Right lobe of liver (tissue), 6 donors: ENCODE measurements at places on chromosomes 16 and 17. TPM values are rescaled to one million over a fixed set of nuclear protein-coding genes. Genes with fewer than 3 reads are reported as not detected.

The USP6 gene
- total RNA-seq: not detected

DNA sequence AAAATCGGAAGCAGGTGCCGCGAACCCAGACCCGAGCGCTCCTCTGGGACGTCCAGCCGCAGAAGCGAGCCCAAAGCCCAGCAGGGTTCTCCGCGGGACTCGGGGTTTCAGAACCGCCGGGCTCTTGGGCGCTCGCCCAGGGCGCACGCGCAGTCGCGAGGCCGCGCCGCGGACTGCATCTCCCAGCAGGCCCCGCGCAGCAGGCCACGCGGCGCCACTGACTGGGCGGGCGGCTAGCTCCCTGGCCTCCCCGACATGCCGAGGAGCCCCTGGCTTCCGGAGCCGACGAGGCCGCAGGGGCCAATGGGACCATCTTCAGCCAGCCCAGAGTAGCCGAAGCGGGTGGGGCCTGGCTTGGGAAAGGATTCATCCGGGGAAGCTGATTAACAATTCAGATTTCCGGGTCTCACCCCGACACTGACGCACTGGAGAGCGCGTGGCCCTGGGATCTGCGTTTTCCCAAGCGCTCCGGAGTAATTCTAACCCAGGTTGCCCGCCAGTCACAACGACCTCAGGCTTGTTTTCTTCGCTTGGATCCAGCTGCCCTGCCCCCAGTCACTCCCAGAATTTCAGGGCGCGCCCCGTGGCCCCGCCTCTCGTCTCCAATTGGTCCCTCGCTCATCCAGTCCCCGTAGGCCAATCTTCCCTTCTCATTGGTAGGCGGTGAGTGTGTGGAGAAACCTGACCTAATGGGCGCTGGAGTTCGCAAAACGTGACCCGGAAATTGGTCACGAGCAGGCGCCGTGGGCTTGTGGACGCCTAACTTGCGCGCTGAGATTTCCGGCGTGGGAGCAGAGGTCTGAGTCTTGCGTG lies at the start of gene ZNF263:
Gene ZNF263 (plus strand): TSS at position 762 of the 813 bp plus-strand sequence. CDS start 328 bp downstream, outside the sequence.
- DNase-seq: peak; percentile 97

GRCh38 chr16:2179576-2179975 lies 16.8 kb downstream of the CASKIN1 start:
- DNase-seq: no peak

- no peak for DNase-seq
These were observed 37.3 kb downstream of the TBCD start for GRCh38 chr17:82789051-82789592.

DNA sequence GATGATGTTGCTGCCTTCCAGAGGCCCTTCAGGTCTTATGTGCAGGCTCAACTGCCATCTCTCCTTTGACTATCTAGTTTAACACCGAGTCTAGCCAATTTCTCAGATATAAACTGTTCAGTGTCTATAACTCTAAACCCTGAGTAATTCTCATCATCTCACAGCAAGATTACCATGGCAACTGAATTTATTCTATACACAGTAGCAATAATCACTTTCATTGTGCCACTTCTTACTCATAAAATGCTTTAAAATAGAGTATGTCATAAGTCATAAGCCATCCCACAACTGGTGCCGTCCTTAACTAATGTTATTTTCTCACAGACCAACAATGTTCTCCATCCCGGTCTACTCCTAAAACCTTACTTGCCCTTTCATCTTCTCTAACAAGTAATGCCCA lies 45.0 kb downstream of the SYNRG start:
- DNase-seq: no peak

DNA sequence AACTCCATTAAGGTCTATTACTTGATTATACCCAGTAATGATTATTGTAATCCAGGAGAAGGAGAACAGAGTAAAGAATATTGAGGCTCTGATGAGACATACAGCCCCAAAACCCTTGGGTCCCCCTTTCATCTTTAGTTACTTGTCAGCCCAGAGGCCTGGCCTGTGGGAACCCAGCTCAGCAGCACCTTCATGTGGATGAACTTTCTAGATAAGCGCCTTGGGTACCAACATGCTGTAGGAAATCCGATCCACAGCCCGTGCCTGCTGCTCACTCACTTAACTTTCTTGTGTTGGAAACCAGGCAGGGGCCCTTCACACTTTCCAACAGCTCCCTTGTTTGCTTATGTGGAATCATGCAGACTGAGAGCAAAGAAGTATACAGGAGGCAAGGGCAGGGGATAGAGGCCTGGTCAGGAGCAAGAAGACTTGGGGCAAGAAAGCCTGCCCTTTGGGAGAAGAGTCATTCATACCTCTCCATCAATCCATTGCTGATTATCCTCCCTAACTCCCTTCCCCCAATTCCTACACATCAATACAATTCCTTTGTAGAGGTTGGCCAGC lies 64.0 kb upstream of the SOX9 start:
- no peak for DNase-seq

- no peak for DNase-seq
These were observed 220.1 kb upstream of the SOX9 start for GRCh38 chr17:71900621-71901229.

The ZP2 gene
- total RNA-seq: not detected

The CHST6 gene
- total RNA-seq: not detected

GRCh38 chr16:81861503-81861902 lies 82.4 kb downstream of the PLCG2 start:
- DNase-seq: no peak

GRCh38 chr17:4074831-4075495 lies 67.9 kb downstream of the ZZEF1 start:
- no peak for DNase-seq

GRCh38 chr16:66188917-66189725 lies 177.4 kb upstream of the CDH5 start:
- DNase-seq: no peak

The SHISA6 gene
- not detected for total RNA-seq

DNA sequence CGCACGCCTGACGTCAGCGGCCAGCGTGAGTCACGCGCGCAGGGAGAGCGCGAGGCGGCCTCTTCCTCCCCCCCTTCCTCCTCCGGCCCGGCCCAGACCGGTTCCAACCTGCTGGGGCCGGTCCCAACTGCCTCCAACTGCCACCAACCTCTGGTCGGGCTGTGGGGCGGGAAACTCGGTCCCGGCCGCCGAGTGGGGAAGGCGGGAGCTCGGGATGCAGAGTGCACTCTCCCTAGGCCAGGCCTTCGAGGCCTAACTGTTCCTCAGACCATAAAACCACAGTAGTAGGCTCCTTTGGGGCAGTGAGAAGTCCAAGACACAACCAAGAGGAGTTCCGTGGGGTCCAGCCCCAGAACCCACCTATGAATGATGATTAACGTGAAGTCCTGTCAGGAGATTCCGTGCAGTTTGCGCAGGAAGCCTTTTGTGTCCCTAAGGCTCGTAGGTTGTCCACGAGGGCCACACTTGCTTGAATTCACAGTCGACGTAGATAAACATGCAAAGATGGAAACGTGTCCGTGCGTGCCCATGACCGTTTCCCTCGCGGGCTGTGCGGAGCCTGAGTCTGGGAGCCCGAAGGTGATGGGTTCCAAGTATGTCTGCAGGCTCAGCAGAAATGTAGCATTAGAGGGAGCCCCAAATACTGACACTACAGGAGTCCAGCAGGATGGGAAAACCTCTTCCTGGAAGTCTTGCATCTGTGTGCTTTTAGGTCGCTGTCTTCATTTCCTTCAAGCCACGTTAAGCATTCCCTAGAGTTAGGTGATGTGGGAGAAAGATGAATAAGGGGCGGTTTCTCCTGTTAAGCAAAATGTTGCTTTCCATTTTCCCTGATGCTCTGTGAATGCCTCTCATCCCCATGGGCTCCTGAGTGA lies 647 bp downstream of the UNK start:
- peak; percentile 90 for DNase-seq

DNA sequence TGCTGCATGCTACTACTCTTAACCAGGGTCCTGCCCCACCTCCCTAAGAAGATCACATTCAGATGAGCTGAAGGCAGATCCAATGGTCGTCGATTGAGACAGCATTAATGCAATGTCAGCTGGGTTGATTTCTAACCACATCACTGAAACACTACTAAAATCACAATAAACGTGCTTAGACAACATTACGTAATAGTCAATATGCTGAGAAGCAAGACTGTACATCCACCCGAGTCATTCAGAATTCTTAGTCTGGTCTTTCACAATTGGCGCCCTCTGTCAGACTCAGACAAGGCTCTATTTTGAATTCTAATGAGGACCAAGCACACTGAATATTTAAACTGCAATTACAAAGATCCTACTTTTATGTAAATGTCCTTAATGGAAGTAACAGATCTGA lies 205.2 kb downstream of the STX8 start:
- DNase-seq: no peak

DNA sequence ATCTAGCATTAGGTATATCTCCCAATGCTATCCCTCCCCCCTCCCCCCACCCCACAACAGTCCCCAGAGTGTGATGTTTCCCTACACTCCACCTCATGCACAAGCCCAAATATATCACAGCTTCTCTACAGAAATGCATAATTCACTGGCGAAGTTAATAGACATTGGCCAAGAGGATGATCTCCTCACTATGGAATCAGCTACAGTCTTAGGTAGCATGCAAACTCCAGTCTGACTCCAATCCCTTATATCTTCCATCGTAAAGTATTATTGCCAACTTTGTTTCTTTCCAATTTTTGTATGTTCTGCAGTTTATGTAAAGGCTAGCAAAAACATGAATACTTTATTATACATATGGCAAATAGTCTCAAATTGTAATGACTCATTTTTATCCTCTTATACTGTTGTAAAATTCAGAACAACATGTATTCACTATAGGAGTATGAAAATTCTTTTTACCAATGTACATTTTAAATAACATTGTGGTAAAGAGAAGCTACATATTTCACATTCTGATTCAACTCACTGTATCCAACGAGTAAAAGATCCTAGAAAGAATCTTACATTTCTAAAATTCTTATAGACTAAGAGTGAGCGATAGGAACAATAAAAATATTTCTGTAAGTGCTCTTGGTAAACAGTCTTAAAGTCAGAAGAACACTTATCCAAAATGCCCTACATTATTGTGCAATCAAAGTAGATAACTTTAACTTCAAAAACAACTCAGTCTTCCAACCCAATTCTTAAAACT lies 871 bp downstream of the ABCA8 start:
- DNase-seq: no peak

The USB1 gene
- 63.3 TPM for total RNA-seq

DNA sequence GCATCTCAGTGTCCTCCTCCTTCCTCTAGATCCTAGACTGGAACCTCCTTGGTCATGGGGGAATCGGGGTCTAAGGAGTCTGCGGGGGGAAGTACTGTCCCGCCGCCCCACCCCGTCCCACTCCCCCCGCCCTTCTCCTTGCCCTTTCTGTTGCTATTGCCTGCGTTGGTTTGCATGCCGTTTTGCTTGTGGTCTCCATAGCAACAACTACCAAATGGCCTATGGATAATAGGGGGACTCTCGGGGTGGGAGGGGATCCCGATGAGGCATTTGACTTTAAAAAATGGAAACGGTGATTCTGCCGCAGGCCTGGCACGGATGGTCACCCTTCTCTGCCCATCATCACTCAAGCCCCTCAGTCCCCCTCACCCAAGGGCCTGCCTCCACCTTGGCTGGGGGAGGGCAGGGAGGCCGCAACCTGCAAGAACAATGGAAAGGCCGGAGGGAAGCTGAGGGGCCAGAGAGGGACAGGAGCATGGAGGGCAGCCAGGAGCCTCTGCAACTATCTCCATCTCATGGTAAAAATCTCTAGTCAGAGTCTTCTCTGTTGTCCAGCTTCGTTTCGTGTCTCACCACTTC lies 231.4 kb upstream of the TNRC6C start:
- no peak for DNase-seq

DNA sequence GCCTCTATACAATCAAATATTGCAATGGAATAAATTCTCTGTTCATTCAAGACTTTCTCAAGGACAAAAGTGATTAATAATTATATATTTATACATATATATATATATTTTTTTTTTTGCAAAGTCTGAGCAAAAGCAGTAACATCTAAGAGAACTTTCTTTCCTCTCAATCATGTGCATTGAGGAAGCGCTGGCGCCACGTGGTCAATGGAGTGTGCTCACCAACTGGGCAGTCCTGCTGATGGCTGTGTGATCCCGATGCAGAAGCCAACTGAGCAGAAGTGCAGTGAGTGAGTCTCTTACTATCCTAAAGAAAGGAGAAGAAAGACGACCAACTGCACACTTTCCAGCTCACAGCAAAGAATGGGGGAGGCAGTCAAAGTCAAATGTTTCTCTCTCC lies 37.2 kb upstream of the ULK2 start:
- peak; percentile 75 for DNase-seq

The KRTAP1-5 gene
- total RNA-seq: not detected

GRCh38 chr16:85515319-85515745 lies 97.8 kb upstream of the GSE1 start:
- no peak for DNase-seq

- no peak for DNase-seq
These were observed 65.7 kb downstream of the BANP start for GRCh38 chr16:88016964-88017363.

DNA sequence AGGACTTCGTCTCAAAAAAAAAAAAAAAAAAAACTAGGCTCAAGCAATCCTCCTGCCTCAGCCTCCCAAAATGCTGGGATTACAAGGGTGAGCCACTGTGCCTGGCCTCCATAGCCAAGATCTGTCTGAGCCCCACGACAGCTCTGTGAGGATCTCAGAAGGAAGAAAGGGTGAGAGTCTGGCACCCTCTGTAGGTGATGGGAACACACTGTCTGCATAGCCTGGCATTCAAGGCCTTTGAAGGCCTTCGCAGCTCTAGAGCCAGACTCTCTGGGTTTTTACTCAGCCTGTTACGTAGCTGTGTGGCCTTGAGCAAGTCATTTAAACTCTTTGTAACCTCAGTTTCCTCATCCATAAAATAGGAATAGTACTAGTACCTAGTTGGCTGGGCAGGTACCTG lies 6.3 kb upstream of the XPO6 start:
- no peak for DNase-seq

DNA sequence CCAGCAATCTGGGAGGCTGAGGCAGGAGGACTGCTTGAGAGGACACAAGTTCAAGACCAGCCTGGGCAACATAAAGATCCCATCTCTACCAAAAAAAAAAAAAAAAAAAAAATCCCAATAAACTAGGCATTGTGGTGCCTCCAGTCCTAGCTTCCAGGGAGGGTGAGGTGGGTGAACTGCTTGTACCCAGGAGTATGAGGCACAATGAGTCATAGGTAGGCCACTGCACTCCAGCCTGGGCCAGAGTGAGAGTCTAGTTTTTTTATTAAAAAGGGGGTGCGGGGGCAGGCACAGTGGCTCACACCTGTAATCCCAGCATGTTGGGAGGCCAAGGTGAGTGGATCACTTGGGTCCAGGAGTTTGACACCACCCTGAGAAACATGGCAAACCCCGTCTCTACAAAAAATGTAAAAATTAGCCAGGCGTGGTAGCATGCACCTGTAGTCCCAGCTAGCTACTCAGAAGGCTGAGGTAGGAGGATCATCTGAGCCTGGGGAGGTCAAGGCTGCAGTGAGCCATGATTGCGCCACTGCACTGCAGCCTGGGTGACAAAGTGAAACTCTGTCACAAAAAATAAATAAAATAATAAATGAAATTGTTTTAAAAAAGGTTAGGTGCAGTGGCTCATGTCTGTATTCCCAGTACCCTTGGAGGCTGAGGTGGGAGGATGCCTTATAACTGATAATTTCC lies 7.8 kb upstream of the CHST6 start:
- no peak for DNase-seq

- no peak for DNase-seq
These were observed 1.7 kb upstream of the DBNDD1 start for GRCh38 chr16:90020838-90021382.

The CD300H gene
- not detected for total RNA-seq

The RCVRN gene
- total RNA-seq: not detected

- no peak for DNase-seq
These were observed 39.5 kb downstream of the TMEM114 start for GRCh38 chr16:8550728-8551387.
